Kidney capillary endothelial cell (primary cell): ENCODE measurements at places on chromosomes 3 and 15.

- DNase-seq, result no peak
Measured at GRCh38 chr3:31408720-31409119, 124.0 kb upstream of the STT3B start.

GRCh38 chr3:61665121-61665520 lies 103.8 kb downstream of the PTPRG start:
- DNase-seq, result no peak

DNA sequence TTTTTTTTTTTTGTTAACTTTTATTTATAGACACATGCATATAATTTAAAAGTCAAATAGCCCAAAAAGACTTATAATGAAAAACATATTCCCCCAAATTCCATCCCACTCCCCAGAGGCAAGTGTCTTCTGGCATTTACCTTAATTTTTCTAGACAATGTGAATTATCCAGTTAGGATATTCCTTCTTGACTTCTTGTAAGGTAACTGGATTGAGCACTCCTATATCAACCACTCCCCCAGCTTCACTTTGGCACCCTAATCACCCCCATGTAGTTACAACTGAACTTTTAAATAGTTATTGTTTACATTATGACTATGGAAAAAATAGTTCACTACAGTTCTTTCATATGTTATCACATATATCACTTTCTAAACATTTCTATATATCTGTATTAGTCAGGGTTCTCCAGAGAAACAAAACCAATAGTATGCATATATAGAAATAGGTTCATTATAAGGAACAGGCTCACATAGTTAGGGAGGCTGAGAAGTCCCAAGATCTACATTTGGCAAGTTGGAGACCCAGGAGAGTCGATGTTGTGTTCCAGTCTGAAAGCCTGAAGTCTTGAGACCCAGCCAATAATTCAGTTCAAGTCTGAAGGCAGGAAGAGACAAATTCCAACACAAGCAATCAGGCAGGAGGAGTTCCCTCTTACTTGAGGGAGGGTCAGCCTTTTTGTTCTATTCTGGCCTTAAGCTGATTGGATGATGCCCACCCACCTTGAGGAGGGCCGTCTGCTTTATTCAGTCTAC lies 175.8 kb downstream of the THSD4 start:
- DNase-seq, result no peak

DNA sequence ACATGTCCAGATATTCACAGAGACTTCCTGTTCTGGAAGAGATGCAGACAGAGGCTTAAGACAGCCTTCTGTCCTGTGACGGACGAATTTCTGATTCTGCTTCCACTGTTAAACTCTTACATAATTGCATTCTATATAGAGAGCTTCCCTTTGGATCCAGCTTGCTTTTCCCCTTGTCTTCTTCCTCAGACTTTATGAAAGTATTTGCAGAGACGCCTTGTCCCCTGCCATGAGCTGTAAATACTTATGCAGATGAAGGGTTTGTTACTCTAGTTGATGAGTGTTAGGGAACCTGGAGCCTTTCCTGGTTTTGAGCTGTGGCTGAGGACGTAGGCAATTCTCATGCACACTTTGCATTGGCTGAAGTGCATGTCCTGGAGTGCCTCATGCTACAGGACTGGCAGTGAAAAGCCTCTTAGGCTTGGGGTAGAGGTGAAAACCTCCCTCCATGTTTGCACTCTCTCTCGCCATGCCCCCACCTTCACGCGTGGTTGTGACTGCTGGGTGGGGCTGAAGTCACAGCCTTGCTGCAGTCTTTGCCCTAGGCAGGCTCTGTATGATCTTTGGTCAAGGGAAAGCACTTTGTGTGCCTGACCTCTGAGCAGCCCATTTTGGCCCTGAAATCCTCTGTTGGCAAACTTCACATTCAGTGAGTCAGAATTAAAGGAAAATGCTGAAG lies 286.6 kb downstream of the PTPRG start:
- no peak for DNase-seq

DNA sequence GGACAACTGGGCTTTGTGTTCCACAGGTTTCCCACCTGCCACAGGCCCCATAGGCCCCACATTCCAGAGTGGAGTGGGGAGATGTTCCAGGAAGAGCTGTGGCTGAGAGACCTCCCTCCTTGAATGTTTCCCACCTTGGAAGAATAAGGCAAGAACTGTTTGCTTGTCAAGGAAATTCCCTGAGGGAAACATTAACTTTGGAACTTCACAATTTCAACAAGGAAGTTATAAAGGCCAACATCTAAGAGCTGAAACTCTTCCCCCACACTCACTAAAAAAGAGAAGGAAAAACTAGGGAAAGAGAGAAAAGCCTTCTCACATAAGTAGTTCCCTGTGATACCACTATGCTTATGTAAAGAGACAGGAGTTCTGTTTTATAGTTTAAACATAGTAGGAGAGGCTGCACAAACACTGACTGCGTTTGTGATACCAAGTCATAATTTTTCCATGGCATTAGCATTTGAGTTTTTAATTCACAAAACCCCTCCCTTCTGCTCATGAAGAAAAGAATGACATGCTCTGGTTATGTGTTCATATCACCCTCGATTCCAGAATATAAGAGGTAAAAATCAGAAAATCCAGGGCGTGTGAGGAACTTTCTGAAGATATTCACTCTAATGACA lies 39.8 kb upstream of the SPRED1 start:
- DNase-seq, result no peak

DNA sequence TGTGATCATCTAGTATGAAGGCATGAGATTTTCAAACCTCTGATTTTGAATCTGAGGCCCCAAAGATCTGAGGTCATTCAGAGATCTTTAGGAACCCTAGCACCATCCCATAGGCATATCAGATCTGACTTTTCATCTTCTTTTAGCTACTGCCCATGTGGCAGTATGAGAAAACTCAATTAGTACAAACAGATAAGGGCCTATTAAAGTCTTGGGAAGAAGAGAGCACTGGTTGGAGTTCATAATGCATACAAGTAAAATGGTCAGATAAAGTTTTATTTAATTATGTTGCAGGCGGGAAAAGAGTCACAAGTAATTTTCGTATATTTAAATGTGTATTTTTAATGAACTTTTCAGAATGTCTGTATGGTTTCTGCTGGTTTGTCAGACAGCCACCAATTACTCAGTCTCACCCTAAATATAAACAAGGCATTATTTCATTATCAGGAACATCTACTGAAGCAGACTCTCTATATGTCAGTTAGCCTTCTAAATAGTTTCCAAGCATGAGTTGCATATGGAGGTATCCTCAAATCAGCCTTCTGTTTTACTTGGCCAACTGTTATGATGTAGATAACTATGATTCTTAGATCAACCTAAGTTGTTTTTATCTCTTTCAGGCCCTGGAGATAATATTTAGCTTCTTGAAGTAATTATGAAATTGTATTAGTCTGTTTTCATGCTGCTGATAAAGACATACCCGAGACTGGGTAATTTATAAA lies 340.3 kb upstream of the TBC1D5 start:
- DNase-seq, result no peak

DNA sequence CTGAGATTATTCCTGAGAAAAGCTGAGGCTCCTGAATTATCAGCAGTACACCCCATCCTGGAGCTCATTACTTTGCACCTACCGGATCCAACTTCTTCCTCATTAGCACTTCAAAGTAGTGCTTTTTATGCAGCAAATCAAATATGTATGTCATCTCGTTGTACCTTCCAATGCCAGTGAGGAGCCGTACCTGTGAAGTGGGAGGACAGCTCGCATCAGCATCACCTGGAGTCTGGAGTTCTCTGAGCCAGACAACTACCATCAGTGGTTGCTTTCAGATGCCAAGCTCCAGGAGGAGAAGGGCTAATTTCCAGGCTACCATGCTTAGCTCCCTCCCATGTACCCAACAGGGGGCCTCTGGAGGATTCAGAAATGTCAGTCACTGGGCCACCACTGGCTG lies 32.4 kb downstream of the EIF3J start:
- no peak for DNase-seq

DNA sequence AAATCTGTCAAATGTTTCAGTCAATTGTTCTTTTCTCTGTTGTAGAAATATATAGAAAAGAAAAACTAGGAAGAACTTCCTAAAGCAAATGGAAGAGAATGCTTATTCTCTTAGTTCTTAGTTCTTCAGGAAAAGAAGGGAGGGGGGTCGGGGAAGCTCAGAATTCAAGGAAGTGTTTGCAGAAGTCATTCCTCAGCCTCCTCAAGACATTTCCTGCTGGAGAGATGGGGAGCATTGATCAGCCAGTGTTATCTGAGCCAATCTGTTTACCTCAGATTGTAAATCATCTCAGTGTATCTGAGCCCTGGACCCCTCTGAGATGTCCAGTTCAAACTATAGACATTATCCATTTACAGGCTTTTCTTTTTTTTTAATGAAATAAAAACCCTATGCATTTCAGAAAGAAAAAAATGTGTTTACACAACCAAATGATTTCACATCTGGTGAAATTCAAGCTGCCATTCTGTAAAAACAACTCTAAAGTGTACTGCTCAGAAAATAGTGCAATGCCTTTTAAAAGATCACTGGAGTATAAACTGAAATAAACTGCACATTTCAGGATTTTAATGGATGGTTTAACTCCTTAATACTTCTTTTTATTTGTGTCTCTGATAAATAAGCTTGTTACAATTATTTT lies 460.7 kb downstream of the ROBO1 start:
- no peak for DNase-seq

DNA sequence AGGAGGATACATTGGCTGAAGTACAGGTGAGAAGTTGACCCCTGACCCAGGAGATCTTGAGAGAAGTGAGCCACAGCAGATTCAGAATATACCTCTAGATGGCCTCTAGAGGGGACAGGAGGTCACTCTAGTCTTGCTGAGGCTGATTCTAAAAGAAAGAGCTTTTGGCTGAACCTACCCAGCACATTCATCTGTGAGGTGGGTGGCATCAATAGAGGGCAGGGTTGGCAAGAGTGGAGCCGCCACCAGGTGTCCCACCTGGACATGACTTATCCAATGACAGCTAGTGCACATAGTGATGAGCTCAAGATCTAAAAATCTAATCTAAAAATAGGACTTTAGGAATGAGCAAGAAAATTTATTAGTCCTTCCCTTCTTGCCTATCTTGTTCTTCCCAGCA lies 51.6 kb downstream of the CYP19A1 start:
- no peak for DNase-seq
